ENCODE measurements at places on chromosomes 5 and 9.

DNA sequence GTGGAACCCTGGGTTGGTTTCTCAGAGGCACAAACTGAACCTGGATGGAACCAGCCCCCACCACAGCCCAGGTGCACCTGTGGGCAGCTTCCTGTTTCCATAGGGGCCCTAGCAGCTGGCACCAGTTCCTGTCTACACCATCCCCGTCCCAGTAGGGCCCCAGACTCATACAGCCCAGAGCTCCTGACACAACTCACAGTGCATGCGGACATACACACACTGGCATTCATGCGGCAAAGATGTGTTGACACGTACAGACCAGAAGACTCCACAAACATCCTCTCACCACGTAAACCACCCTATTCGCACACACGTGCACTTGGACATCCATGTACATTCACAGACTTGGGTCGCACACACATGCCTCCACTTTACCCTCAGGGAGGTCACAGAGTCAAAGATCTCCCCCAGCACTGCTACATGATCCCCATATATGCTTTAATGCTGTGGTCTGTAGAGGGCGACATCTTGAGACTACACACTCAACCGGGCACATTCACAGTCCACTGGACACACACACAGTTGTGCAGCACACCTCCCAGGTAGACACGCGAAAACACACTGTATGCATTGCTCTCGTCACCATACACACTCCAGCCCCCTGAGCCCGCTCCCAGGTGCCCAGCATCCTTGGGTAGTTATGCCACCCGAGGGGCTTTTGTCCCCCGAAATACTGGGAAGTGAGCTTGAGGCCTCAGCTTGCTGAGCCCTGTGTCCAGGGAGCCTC lies 22.4 kb downstream of the CXXC5 start:
- no peak for DNase-seq

DNA sequence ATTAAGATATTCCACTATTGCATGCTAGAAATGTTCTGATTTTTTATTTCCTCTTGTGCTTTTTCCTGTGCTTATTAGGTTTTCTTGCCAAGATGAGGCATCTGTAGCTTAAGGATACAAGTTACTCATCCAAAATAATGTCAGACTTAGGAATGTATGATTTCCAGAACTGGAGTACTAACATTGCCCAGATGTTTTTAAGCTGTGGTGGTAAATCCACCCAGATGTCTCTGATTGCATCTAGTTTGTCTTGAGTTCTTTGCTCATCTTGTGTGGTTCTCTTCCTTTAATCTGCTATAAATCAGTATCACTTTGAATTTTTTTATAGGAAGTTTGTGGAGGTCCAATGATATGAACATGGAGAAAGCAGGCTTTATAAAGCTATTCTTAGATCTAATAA lies 337.5 kb upstream of the ZNF608 start:
- no peak for DNase-seq

DNA sequence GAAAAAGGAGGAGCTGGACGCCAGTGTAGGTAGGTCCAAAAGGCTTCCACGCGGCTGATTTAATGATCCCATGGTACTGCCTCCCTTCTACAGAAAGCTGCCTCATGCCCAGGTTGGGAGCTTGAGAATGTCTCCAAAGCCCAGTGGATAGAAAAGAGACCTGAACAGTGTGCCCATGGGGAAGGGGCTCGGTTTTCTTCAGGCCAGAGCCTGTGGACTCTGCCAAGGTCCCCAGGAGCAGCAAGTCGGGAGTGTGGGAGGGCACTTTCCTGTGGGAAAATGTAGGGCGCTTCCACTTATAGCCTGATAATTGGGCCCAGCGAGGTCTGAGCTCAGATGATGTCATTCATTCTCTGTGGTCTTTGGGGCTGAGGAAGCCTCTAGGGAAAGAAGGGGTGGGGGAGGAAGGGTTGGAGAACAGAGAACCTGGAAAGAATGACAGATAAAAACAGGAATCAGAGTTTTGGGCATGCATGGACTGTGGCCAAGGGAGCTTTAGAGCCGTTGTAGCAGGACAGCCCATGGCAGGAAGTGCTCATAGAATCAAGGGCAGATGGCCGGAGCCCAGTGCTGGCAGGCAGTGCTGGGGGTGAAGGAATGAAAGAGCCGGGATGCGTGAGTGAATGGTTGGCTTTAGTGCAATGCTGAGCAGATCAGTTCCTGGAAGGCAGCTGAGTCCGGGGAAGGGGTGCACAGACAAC lies 42.5 kb upstream of the SH3PXD2B start:
- no peak for DNase-seq

DNA sequence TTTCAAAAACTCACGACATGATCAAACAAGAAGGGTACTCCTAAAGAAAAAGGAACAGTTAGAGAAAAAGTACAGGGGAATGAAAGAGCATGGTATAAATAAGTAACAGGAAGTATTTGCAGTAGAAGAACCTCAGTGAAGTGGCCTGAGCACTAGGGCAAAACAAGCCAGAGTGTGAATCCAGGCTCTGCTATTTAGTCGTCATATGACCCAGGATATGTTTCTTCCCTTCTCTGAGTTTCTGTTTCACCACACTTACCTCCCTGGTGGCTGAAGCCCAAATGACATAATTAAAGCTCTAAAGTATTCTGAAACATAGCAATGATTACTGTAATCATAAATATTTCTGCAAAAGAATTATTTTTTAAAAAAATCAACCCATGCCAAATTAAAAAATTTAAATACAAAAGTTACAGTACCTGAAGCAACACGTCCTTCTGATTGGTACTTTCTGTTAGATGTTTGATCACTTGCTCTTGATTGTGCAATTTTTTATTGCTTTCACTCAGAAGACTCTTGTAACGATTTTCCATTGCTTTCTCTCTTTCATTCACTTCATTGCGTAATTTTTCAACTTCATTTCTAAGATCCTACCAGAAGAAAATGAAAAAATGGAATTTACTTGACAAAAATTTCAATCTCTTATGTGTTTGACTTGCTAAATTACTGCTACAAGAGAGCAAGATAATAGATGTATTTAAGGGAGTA lies 88.9 kb downstream of the CDK5RAP2 start:
- no peak for DNase-seq

Data from CD4-positive, alpha-beta T cell treated with Interleukin-10 for 1 hour (primary cell).